ENCODE measurements at places on chromosomes 2 and 18. TPM values are rescaled to one million over a fixed set of nuclear protein-coding genes. Genes with fewer than 3 reads are reported as not detected.

Gene PLA2R1
- total RNA-seq = 78.9 TPM

Gene PROKR1
- total RNA-seq = not detected

Gene BMP10
- total RNA-seq = not detected

Gene ASPRV1
- total RNA-seq = 0.75 TPM

Gene RAPGEF4
- total RNA-seq = 0.91 TPM

- no peaks in the 10 kb centered on the region for H3K36me3 ChIP-seq
- peaks cover 4% of the 10 kb centered on the region for H3K4me1 ChIP-seq
- no peaks in the 10 kb centered on the region for H3K27me3 ChIP-seq
- no peak for DNase-seq
- H3K27ac ChIP-seq = peak overlapping the region; percentile 54
- H3K4me3 ChIP-seq = no peak overlapping the region
These were observed 88.7 kb downstream of the ADAM23 start for GRCh38 chr2:206531996-206532543.

- peaks cover 3% of the 10 kb centered on the region for H3K4me1 ChIP-seq
- H3K4me3 ChIP-seq = no peak overlapping the region
- no peak for DNase-seq
- no peak overlapping the region for H3K27ac ChIP-seq
- peaks cover 31% of the 10 kb centered on the region for H3K36me3 ChIP-seq
These were observed 71.1 kb upstream of the TFCP2L1 start for GRCh38 chr2:121356058-121356640.

GRCh38 chr18:79965119-79965902, 868 bp downstream of the HSBP1L1 start:
- H3K27ac ChIP-seq = peak overlapping the region; percentile 52
- no peak for DNase-seq
- peaks cover 11% of the 10 kb centered on the region for H3K4me1 ChIP-seq
- H3K36me3 ChIP-seq = peaks cover 1% of the 10 kb centered on the region
- no peaks in the 10 kb centered on the region for H3K27me3 ChIP-seq

DNA sequence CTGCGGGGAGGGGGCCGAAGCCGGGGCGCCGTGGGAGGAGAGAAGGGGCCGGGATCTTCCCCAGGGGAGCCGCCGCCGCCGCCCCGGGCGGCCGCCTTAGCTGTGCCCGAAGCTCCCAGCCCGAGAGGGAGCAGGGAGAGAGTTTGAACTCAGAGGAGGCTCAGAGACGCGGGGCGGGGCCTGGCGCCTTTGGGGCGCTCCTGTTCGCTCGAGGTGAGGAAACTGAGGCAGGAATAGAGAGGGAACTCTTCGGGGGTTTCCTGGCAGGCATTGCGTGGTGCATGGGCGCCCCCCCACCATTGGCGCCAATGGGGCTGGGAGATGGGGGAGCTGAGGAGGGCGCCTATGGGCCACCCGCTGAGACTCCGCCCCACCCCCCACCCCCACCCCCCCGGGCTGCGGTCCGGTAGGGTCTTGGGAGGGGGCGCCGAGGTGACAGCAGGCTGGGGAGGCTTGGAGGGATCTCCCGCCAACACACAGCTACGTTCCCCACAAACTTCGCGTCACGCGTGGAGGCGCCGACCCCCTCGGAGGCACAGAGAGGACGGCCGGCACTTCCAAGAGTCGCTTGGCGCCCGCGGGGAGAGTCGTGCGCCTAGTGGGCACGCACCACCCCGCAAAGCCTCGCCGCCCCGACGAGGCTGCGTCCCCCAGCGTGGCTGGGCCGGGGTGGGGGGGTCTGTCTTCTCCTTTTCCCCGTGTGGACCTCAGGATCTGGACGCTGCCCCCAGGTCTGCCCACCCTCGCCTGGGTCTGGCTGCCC, 680 bp downstream of the CTDSP1 start:
- H3K4me1 ChIP-seq = peaks cover 42% of the 10 kb centered on the region
- DNase-seq = no peak
- peak overlapping the region; percentile 89 for H3K27ac ChIP-seq
- no peaks in the 10 kb centered on the region for H3K27me3 ChIP-seq
- H3K4me3 ChIP-seq = peak overlapping the region; percentile 94
- peaks cover 14% of the 10 kb centered on the region for H3K36me3 ChIP-seq

- H3K27ac ChIP-seq = no peak overlapping the region
- peaks cover 3% of the 10 kb centered on the region for H3K4me1 ChIP-seq
- H3K4me3 ChIP-seq = no peak overlapping the region
These were observed 4.1 kb upstream of the STAT1 start for GRCh38 chr2:191018048-191018447.

- no peak overlapping the region for H3K27ac ChIP-seq
- no peak for DNase-seq
- H3K36me3 ChIP-seq = peaks cover 8% of the 10 kb centered on the region
- no peaks in the 10 kb centered on the region for H3K27me3 ChIP-seq
- no peak overlapping the region for H3K4me3 ChIP-seq
These were observed 330.3 kb downstream of the TNS1 start for GRCh38 chr2:217672472-217672871.

All from osteocyte (in vitro differentiated cells).